ENCODE measurements at places on chromosomes 11 and 22.

GRCh38 chr11:91396236-91397133 lies 828.1 kb upstream of the FAT3 start:
- DNase-seq, result no peak

DNA sequence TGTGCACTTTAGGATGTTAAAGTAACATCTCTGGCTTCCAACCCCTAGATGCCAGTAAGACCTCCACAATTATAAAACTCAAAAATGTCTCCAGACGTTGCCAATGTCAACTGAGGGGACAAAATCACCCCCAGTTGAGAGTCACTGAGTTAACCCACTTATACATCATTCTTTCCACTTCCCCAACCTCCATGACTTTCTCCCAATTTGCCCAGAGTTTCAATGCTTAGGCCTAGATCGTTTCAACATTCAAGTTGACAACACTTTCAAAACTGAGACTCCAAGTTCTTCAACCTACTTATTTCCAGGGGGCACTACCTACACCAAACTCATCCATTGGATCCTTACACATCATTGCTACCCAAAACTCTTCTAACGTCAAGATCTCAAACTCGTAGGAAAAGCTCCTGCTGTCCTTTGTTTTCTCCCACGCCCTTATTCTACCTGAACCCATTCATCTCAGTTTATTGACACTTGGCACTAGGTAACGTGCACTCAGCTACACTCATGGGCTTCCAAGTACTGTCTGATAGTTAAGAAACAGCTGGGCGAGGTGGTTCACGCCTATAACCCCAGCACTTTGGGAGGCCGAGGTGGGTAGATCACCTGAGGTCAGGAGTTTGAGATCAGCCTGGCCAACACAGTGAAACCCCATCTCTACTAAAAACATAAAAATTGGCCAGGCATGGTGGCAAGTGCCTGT lies 24.5 kb downstream of the RBFOX2 start:
- DNase-seq, result no peak

- no peak for DNase-seq
Measured at GRCh38 chr11:60964801-60965200, 6.7 kb upstream of the CD6 start.

GRCh38 chr11:128732471-128733277 lies 38.8 kb downstream of the FLI1 start:
- no peak for DNase-seq

GRCh38 chr11:44837661-44838060 lies 110.9 kb downstream of the TSPAN18 start:
- DNase-seq, result no peak

- no peak for DNase-seq
Measured at GRCh38 chr22:50584106-50585096, 1.8 kb upstream of the CHKB start.

DNA sequence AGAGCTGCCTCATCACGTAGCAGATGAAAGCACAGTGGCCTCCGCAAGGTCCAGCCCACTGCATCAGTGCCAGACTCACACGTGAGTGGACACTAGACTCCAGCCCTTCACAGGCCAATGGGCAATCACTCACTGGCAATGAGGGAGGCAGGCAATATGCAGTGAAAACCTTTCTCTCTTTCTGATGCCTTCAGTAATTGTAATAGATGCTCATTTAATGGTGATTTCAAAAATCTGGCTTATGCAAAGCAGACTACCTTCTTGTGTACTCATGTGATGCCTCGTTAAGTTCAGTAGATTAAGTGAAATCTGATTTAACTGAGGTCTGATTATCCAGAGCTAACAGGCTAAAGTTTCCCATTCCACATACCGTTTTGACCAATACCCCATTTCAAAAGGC lies 546.9 kb downstream of the MIAT start:
- no peak for DNase-seq

- DNase-seq, result no peak
Measured at GRCh38 chr11:56848141-56848809, 99.8 kb upstream of the OR9G4 start.

- no peak for DNase-seq
Measured at GRCh38 chr11:127110542-127110941, 110.0 kb upstream of the KIRREL3 start.

GRCh38 chr11:64844330-64845128 lies at the start of gene CDC42BPG:
Gene CDC42BPG (minus strand): TSS chr11:64844653. CDS start chr11:64844569, 84 bp downstream.
- DNase-seq, result no peak

DNA sequence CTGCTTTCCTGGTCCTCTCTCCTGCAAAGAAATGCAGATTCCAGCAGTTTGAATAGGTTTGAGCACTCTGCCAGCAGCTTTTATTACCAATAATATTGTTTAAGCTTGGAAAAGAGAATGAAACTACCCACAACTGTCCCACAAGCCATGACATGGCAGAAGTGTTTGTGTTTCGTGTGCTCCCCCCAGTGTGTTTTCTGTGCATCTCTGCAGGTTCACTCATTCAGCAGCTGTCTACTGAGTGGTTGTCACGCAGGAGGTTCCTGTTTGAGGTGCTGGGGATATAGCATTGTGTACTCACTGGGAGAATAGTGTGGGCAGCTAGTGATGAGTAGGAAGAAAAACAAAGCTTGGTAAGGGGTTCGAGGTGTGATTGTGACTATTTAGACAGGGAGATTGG lies 55.3 kb upstream of the SUSD2 start:
- DNase-seq, result no peak

GRCh38 chr22:36443198-36443770 lies 38.2 kb downstream of the TXN2 start:
- DNase-seq, result no peak

DNA sequence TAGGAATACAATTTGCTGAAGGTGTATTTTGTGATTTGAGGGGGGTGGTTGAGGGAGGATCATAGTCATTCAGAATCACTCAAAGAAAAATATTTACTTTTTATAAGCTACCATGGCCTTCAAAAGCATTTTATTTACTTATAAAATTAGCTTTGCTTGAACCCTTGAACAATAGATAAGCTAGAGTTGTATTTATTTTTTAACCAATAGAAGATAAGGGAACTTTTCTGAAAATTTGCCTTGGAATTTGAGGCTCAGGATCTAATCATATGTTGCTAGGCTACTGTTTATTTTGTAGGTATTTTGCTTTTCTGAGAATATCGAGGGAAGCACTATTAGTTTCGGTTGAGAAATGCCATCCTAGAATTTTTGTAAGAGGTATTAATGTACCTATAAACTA lies 82.1 kb downstream of the EMSY start:
- DNase-seq, result no peak

DNA sequence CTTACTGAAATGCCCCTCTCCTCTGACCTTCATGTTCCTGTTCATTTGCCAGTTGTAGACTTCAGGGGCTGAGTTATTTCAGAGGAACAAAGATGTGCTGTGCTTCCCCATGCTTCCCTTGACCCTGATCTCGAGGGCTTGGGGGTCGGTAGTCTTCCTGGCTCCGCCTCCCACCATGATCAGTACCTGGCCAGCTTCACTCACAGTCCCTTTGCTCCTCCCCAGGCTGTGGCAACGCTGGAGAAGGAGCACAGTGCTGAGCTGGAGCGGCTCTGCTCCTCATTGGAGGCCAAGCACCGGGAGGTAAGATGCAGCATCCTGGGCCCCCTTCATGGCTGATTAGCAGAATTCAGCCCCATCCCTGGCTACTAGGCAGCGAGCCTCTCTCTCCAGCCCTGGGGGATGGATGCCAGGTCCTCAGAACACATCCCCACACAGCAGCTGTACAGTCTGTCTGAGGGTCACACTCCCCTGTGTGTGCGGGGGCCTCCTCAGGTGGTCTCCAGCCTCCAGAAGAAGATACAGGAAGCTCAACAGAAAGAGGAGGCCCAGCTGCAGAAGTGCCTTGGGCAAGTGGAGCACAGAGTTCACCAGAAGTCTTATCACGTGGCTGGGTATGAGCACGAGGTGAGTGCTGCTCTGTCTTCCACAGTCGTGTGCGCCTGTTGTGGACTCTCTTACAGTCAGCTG lies 64.5 kb downstream of the CEP164 start:
- DNase-seq, result no peak

DNA sequence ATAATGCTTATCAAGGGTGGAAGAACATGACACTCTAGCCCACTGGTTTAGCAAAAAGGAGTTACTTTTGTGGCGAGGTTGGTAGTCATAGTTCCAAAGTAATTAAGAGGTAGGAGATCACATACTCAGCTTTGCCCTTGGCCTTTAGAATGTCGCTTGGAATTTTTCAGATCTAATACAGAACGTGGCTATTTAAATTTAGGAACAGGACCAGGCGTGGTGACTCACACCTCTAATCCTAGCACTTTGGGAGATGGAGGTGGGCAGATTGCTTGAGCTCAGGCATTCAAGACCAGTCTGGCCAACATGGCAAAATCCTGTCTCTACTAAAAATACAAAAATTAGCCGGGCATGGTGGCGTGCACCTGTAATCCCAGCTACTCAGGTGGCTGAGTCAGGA lies 26.1 kb upstream of the ZNRF3 start:
- no peak for DNase-seq
